ENCODE measurements at places on chromosomes 7 and 10. TPM values are rescaled to one million over a fixed set of nuclear protein-coding genes. Genes with fewer than 3 reads are reported as not detected.

DNA sequence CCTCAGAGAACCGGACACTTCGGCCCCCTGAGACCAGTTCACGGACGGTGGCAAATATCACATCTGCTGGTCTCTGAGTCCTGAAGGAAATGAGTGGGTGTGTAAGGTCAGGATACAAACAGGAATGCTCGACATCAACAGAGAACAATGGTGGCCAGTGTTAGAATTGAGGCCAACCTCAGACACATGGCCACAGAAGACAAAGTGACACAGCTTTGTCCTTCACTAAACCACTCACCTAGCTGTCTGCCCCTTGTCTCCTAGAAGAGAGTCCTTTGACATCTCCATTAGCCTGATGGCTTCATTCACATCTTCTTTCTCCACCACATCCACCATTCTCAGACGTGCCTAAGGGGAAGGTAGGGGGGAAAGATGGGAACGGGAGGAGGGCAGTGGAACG, 4.3 kb downstream of the COPS6 start:
- no peak for DNase-seq

GRCh38 chr10:88270871-88271713, 312.0 kb downstream of the RNLS start:
- DNase-seq: peak; percentile 81

GRCh38 chr10:48475943-48476278, 129.0 kb downstream of the ARHGAP22 start:
- DNase-seq: no peak

The LIPM gene
- not detected for total RNA-seq

The C10orf105 gene
- total RNA-seq: 0.03 TPM

The ZNF425 gene
- 6.7 TPM for total RNA-seq

The ELMO1 gene
- 0.13 TPM for total RNA-seq

Measured in myocyte (in vitro differentiated cells).